ENCODE measurements at places on chromosomes 7 and 10.
A peak's percentile ranks its signal among the peaks of the same experiment; 100 is the strongest.

DNA sequence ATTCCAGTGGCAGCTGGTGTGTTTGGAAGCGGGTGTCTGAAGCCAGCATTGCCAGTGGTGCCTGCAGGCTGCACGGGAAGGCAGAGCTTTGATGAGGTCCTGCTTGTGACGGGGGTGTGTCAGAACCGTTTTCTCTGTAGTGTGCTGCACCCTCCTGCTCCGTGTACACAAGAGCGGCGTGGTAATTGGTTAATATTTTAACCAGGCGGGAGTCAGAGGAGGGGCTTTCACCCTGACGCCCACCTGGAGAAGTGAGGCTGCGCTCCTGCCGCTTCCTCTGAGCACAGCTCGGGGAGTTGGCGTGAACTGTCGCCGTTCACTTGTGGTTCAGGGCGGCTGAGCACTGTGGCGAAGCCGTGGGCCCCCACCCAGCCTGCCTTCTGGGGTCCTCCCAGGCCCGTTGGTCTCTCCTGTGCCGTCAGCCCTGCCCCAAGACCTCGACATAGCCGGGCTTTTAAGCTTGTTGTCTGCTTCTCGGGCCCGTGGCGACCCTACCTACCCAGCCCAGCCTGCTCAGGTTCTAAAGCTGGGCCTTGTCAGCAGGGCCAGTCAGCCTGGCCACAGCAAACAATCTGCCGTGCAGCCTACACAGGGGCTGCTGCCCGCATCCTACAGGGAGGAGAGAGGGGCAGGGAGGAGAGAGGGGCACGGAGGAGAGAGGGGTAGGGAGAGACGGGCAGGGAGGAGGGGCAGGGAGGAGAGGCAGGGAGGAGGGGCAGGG is 11.6 kb downstream of the NKX6-2 start:
- no peak for DNase-seq

DNA sequence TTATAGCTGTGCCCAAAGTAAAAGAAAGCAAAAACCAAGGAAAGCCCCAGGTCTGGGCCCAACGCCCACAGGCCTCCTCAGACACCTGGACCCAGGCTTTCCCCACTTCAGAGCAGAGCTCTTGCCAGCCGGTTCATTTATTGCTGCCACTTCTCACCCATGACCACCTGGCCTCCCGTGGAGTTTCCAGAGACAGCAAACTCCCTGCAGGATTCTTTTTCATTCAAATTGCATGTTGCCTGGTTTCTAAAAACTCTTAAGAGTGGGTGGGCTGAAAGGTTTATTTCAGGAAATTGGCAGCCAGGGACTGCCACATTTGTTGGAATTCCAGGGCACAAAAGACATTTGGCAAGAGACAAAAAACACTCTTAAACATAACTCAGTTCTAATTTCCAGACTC is 4.7 kb downstream of the VOPP1 start:
- DNase-seq, result no peak

- DNase-seq, result peak; percentile 75
These were observed 8.1 kb downstream of the TASOR2 start for GRCh38 chr10:5692461-5693358.

- no peak for DNase-seq
These were observed 8.9 kb upstream of the RBP3 start for GRCh38 chr10:47339186-47339735.

DNA sequence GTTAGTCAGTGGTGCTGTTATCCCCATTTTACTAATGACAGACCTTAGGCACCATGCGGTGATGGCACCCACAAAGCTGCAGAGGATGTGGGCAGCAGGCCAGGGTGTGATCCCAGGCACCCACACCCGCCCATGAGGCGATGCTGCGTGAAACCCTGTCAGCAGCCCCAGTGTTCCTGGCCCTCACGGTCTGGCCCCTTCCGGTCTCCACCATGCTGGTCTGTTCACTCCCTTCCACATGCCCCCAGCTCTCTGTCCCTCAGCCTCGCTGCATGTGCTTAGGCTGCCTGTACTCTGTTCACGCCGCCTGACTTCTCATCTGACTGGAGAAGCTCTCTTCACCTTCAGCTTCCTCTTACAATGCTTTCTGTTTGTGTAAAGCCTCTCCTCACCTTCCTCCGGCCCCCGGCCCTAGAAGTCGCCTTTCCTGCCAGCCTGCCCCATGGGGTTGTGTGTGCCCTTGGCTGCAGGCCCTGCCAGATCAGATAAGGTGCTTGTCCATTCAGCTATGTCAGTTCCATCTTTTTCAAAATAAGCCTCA is 17.6 kb upstream of the ORAI2 start:
- no peak for DNase-seq

Data from WTC11 (cell line).